CD4-positive, alpha-beta T cell treated with Interleukin-17A for 4 hours (primary cell): ENCODE measurements at places on chromosomes 4 and X.

- no peak for DNase-seq
Observed at GRCh38 chr4:5889002-5889696, 3.7 kb downstream of the CRMP1 start.

DNA sequence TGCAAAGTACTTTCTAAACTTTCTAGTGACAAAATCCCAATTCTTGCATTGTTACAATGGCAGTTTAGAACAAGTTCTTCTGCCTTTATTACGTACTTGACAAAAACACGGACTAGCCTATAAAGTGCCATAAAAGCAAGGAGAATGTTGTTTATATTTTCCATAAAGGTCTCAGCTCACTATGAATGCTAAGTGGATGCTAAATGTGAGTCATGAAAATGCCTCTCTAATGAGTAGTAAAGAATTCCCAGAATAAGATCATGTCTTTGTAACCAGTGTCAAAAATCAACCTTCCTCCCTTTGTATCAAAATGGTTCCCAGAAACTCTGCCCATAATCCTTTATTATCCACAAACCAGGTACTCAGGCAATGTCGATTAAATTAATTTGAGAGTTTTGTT is 539.8 kb upstream of the SLIT2 start:
- DNase-seq: no peak

- DNase-seq: no peak
Observed at GRCh38 chr4:86840858-86841257, 8.3 kb downstream of the SLC10A6 start.

GRCh38 chr4:62161446-62161845 is 961.3 kb downstream of the ADGRL3 start:
- DNase-seq: no peak

DNA sequence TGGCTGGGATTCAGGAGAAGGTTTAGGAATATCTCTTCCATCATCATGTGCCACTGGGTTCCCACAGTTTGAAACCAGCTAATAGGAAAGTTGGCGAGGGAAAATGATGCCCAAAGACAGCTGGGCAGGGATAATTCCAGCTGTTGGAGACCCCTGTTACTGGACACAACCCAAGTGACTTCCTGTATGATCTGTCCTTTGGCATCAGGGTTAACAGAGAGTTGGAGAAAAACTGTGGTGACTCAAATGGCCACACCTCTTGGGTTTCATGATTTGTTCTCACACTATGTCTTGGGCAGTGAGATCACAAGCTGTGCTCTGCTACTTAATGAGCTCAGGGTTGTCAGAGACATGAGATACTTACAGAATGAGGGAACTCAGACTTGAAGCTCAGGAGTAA is 3.8 kb downstream of the FGF16 start:
- no peak for DNase-seq

- DNase-seq: no peak
Observed at GRCh38 chrX:129581904-129582303, 41.8 kb downstream of the OCRL start.

- DNase-seq: no peak
Observed at GRCh38 chr4:80196259-80196921, 913 bp upstream of the PRDM8 start.

GRCh38 chr4:182648766-182649165 is 268.4 kb downstream of the DCTD start:
- no peak for DNase-seq

GRCh38 chr4:98150092-98150761 is 7.0 kb upstream of the STPG2 start:
- DNase-seq: no peak

- no peak for DNase-seq
Observed at GRCh38 chrX:12223650-12224049, 85.4 kb downstream of the FRMPD4 start.

DNA sequence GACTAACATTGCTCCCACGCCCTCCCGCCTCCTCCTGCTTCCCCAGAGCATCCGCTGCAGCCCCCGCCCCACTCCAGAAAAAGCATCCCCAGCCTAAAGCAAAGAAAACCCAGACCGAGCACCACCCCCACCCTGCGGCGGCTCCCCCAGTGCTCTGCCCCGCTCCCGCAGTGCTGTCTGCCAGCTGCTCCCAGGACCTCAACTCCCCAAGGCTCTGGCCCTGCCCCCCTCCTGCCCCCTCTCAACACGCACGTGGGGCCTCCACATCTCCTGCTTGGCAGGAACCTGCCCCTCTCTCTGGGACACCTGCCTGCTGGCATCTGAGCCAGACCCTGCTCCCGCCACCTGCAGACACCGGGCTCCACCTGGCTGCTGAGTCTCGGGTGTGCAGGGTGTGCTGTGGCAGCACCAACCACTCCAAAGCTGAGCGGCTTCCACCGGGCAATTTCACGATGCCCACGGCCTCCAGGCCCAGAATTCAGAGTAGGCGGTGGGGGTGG is 79.4 kb downstream of the FAM53A start:
- DNase-seq: peak; percentile 81

DNA sequence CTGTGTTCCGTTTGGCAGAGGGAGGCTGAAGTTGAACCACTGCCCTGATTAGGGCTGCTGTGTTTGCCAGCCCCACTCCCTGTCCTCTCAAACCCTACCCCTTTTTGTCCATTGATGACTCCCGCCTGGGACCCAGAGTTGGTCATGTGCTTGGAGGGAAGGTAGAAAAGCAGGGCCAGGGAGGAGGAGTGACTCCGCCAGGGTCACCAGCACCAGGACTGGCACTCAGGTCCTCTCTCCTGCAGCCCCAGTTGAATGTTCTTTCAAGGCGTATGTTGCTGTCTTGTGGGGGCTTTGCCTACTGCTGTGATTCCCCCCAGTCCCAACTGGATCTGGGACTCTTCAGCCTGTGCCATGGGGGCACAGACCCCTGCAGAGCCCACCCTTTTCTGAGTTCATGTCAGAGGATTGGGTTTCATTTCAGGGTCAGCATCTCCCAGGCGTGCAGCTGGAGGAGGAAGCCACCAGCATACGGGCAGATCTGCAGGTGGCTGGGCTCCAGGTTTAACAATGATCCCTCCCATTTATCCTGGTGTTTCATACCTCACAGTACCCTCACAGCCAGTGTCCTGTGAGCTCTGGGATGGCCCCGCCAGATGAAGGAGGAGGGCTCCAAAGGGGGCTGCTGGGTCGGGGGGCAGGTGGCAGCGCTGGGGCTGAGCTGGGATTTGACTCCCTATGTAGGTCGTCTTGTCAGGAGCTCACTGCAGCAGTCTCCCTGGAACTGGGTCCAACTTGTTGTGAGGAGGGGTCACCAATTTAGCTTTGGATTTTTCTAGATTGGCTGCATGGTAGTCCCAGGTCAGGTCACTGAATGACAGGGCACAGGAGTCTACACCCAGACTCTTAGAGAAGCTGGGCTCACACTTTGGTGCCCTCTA is 55.7 kb downstream of the MSX1 start:
- no peak for DNase-seq

GRCh38 chr4:56857601-56858309 is 36.3 kb upstream of the SPINK2 start:
- no peak for DNase-seq

- DNase-seq: no peak
Observed at GRCh38 chrX:47170861-47171692, 22.6 kb upstream of the UBA1 start.

- no peak for DNase-seq
Observed at GRCh38 chr4:141921293-141921692, 284.9 kb downstream of the IL15 start.

GRCh38 chrX:84335121-84335520 is 147.1 kb upstream of the RPS6KA6 start:
- DNase-seq: no peak
